ENCODE measurements at places on chromosomes 1 and 21.

DNA sequence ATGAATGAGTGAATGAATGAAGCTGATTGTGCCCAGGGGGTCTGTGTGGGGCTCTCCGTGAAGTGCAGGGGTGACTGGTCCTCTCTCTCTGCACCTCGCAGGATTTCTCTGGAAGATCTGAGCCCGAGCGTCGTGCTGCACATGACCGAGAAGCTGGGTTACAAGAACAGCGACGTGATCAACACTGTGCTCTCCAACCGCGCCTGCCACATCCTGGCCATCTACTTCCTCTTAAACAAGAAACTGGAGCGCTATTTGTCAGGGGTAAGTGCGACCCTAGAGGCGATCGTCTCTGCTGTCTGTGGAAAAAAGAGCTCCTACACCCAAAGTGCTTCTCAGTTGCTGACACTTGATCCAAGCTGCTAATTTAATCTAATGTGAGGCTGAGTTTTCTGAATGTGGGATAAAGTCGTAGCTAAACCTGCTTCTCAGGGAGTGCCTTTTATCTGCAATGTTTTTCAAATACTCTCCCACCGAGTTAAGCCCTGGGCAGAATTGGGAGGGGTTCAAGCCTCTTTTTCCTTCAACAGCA lies 101.7 kb downstream of the HUNK start:
- DNase-seq = no peak

DNA sequence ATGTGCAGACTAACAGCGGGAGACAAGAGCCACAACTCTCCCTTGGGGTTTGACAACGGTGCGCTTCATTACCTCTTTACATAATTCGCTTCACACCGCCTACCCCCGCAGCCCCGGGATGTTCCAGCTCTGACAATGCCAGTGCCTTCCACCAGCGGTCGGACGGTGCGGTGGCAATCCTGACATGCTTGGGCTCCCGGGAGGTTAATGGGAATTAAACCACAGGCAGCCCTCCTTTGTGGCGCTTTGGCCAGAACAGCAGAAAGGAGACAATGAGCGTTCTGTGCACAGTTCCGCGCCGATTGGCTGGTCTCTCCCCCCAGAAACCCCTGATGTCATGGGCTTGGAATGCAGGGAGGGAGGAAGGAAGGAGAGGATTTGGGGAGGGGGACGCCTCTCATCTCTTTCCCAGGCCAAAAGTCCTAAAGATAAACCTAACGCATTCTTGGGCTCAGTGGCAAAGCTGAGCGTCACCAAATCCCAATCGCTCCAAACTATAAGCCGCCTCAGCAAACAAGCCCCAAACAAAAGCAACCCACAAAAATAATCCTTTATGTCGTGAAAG lies 1.3 kb downstream of the CNN3 start:
- peak; percentile 95 for DNase-seq

- DNase-seq = peak; percentile 50
Measured at GRCh38 chr21:28975397-28975796, 17.3 kb downstream of the LTN1 start.

GRCh38 chr1:197438010-197438790 lies 170.1 kb downstream of the CRB1 start:
- no peak for DNase-seq
